ENCODE measurements at places on chromosomes 16 and 17. TPM values are rescaled to one million over a fixed set of nuclear protein-coding genes. Genes with fewer than 3 reads are reported as not detected.
A peak's percentile ranks its signal among the peaks of the same experiment; 100 is the strongest.

GRCh38 chr17:47995241-47995935, 24.5 kb downstream of the CDK5RAP3 start:
- no peaks in the 10 kb centered on the region for H3K27me3 ChIP-seq
- no peak overlapping the region for H3K27ac ChIP-seq
- H3K4me1 ChIP-seq: peaks cover 11% of the 10 kb centered on the region

- peak; percentile 17 for DNase-seq
- H3K36me3 ChIP-seq: no peaks in the 10 kb centered on the region
- peaks cover 13% of the 10 kb centered on the region for H3K4me1 ChIP-seq
Measured at GRCh38 chr16:10256784-10257641, 74.8 kb upstream of the GRIN2A start.

TP53TG3F gene
- total RNA-seq: not detected

- H3K27me3 ChIP-seq: no peaks in the 10 kb centered on the region
- no peak overlapping the region for H3K4me3 ChIP-seq
- DNase-seq: no peak
- H3K4me1 ChIP-seq: peaks cover 57% of the 10 kb centered on the region
Measured at GRCh38 chr16:56262148-56262547, 70.9 kb downstream of the GNAO1 start.

DNA sequence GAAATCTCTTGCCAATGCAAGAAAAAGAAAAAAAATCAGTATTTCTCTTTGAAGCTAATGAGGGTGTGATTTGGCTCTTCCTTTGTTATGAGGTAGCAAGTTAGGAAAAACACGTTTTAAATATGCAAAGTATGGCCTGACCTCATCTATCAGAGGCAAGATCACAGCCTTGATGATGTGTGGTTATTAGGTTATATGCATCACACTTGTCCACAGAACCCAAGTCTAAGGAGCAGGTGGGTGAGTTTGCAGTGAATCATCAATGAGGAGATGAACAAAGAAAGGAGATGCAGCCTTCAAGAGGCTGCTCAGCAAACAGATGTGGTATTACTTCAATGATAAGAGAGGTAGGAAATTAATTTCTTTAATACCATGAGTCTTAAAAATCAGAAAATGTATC, 594.8 kb upstream of the CDH5 start:
- no peak for DNase-seq
- no peaks in the 10 kb centered on the region for H3K4me1 ChIP-seq
- H3K27me3 ChIP-seq: no peaks in the 10 kb centered on the region
- no peak overlapping the region for H3K27ac ChIP-seq

- H3K4me3 ChIP-seq: no peak overlapping the region
- H3K27ac ChIP-seq: no peak overlapping the region
- DNase-seq: peak; percentile 75
Measured at GRCh38 chr17:27319541-27320221, 25.8 kb downstream of the WSB1 start.

METTL23 gene
- total RNA-seq: 18.2 TPM

ABCA10 gene
- total RNA-seq: 4.6 TPM

GRCh38 chr17:73711184-73711583, 66.9 kb upstream of the SDK2 start:
- H3K4me1 ChIP-seq: peaks cover 3% of the 10 kb centered on the region
- H3K4me3 ChIP-seq: no peak overlapping the region
- DNase-seq: no peak
- peaks cover 57% of the 10 kb centered on the region for H3K27me3 ChIP-seq
- H3K27ac ChIP-seq: no peak overlapping the region

GRCh38 chr17:72976971-72977770, 115.3 kb downstream of the SLC39A11 start:
- no peak overlapping the region for H3K27ac ChIP-seq
- peak; percentile 40 for DNase-seq
- no peak overlapping the region for H3K4me3 ChIP-seq
- no peaks in the 10 kb centered on the region for H3K27me3 ChIP-seq

DNA sequence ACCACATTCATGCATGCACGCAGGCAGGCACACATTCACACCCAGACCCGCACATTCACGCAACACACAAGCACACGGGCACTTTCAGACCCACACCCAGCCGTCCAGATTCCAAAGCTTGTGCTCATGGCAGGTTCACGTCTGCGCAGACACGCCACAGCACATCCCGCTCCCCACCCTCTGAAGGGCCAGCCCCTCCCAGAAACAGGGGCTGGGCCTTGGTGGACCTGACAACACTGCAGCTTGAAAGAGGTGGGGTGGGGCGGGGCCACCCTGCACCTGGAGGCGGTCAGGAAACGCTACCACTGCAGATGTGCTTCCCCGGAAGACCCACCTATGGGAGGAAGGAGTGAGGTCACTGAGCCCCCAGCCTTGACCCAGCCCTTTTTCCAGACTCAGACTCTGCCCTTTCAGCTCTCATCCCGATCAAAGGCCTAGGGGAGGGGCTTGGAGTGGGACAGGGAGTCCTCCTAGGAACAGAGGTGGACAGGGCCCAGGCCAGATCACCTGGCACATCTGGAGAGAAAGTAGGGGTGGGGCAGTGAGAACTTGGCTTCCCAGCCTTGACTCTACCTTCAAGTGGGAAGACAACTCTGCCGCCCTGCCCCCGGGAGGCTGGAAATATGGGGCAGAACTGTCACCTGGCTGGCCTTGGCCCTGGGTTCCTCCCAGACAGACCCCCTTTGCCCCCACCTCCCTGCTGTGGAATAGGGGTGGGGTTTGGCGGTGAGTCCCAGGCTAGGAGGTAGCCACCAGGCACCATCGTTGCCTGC, 11.0 kb downstream of the P3H4 start:
- no peak overlapping the region for H3K27ac ChIP-seq
- H3K4me1 ChIP-seq: peaks cover 2% of the 10 kb centered on the region
- H3K4me3 ChIP-seq: no peak overlapping the region

DNA sequence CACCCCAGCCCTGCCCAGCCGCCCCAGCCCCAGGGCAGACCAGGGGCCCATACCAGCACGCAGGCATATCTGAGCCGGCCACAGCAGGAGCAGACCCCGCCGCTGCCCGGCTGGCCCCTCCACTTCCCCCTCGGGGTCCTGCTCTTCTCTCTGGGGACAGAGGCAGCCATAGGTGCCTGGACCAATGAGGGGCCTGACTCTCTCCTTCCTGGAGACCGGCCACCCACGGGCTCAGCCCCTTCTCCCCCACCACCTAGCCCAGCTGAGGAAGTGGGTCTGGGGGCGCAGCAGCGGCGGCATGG, 3.8 kb downstream of the TMC6 start:
- no peak for DNase-seq
- H3K27ac ChIP-seq: peak overlapping the region; percentile 96
- no peaks in the 10 kb centered on the region for H3K36me3 ChIP-seq

GRCh38 chr16:73713778-73714495, 582.7 kb upstream of the PSMD7 start:
- no peak overlapping the region for H3K4me3 ChIP-seq
- no peaks in the 10 kb centered on the region for H3K4me1 ChIP-seq
- peaks cover 4% of the 10 kb centered on the region for H3K27me3 ChIP-seq
- H3K36me3 ChIP-seq: no peaks in the 10 kb centered on the region
- no peak overlapping the region for H3K27ac ChIP-seq

DNA sequence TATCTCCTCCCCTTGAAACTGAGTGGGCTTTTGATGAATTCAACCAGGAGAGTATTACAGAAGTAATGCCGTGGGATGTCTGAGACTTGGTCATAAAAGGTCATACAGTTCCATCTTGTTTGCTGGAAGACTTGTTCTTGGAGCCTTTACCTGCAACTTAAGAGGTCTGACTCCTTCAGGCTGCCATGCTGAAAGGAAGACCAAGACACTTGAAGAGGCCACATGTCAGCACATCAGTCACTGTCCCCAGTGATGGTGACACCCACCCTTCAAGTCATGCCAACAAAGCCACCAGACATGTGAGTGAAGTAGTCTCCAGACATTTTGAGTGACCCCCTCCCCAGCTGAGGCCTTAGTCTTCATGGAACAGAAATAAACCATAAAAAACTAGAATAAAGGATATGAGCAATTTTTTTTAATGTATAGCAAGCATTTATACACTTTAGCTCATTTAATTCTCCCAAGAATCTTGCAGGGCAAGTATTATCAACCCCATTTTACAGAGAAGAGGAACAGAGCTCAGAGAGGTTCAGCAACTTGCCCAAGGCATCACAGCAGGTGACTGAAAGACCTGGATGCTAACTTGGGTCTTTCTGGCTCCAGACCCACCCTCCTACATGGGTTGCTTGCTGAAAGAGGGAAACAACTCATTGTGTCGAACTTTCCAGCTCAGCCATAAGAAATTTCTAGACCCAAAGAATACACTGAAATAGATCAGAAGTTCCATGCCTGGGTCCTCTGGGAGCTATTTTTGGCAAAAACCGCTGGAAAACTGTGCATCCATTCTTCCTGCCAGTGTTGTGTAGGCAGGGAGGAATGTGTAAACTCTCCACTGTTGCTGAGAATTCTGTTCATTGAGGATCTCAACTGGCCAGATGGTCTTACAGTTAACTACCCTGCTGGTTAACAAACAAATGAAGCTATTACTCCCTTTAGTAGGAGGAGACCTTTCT, 38.1 kb downstream of the SOCS1 start:
- DNase-seq: no peak
- H3K4me1 ChIP-seq: no peaks in the 10 kb centered on the region
- H3K27me3 ChIP-seq: no peaks in the 10 kb centered on the region
- H3K4me3 ChIP-seq: no peak overlapping the region
- no peak overlapping the region for H3K27ac ChIP-seq
- no peaks in the 10 kb centered on the region for H3K36me3 ChIP-seq

DNA sequence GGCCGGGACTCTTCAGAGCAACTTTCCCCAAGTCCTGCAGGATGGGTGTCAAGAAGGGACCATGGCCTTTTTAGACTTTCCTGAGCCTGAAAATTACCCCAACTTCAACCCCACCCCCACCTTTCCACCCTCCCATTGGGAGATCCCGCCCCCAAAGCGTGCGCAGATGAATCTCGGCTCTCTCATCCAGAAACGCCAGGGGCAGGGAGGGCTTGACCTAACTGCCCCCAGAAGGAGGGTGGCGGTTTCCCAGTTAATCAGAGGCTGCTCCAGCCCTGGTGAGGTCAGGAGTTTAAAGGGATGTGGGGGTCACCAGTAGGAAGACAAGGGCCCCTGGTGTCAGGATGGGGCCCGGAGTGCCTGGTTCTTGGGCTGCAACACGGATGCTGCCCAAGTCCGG, 480 bp downstream of the KIF19 start:
- H3K27me3 ChIP-seq: peaks cover 26% of the 10 kb centered on the region
- DNase-seq: no peak
- H3K4me3 ChIP-seq: peak overlapping the region; percentile 44
- peaks cover 18% of the 10 kb centered on the region for H3K4me1 ChIP-seq

DNA sequence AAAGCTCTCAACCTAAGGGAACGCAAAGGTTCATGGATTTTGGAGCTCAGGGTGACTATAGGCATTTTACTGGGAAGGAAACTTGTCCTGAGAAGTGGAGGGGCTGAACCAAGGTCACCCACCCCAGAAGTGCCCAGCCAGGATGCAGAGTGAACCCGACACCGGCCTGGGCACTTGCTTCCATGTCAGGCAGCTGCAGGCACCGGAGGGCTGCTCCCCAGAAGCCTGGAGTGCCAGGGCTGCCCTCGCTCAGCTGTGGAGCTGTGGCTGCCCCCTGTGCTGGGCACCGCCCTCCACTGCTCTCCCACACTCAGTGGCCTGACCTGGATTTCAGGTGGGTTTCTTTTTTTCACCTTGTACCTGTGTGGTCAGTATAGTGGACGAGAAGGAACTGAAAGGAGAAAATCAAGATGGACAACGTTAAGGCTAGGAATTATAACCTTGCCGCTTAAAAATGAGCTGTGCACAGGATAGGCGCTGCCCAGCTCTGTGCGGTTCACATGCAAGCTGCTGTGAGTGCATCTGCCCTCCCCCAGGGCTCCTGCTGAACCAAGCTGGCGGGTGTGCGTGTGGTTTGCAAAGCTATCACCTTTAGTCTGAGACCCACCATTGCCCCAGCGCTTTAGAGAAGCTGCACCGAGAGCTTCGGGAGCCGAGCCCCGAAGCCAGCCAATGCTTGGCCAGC, 2.2 kb downstream of the MAPK8IP3 start:
- H3K36me3 ChIP-seq: no peaks in the 10 kb centered on the region
- H3K27ac ChIP-seq: peak overlapping the region; percentile 98
- H3K4me3 ChIP-seq: peak overlapping the region; percentile 1
- no peaks in the 10 kb centered on the region for H3K27me3 ChIP-seq

AIPL1 gene
- total RNA-seq: not detected

DNA sequence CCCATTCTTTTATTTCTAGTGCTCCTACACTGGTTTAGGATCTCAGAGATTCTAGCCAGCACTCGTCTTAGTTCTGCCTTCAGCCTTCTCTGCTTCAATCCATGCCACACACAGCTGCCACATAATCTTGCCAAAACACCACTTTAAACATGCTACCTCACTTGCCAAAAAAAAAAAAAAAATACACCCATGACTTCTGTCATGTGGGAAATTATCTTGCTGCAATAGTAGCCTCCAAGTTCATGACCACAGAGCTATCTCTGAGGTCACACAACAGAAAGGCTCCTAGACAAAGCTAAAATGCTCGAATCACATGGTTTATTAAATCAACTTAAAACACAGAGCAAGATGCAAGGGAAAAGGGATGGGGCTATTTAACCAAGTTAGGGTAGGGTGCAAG, 18.1 kb downstream of the FZD2 start:
- no peak overlapping the region for H3K4me3 ChIP-seq
- no peak for DNase-seq
- no peaks in the 10 kb centered on the region for H3K36me3 ChIP-seq
- no peak overlapping the region for H3K27ac ChIP-seq

Data from heart right ventricle (tissue), 16 donors.